ENCODE measurements at places on chromosomes 2 and 18.

GRCh38 chr2:39834426-39834825 is 55.4 kb upstream of the THUMPD2 start:
- no peaks in the 10 kb centered on the region for H3K27me3 ChIP-seq
- H3K4me3 ChIP-seq = no peak overlapping the region
- H3K4me1 ChIP-seq = no peaks in the 10 kb centered on the region
- no peaks in the 10 kb centered on the region for H3K36me3 ChIP-seq
- DNase-seq = no peak
- H3K27ac ChIP-seq = no peak overlapping the region

DNA sequence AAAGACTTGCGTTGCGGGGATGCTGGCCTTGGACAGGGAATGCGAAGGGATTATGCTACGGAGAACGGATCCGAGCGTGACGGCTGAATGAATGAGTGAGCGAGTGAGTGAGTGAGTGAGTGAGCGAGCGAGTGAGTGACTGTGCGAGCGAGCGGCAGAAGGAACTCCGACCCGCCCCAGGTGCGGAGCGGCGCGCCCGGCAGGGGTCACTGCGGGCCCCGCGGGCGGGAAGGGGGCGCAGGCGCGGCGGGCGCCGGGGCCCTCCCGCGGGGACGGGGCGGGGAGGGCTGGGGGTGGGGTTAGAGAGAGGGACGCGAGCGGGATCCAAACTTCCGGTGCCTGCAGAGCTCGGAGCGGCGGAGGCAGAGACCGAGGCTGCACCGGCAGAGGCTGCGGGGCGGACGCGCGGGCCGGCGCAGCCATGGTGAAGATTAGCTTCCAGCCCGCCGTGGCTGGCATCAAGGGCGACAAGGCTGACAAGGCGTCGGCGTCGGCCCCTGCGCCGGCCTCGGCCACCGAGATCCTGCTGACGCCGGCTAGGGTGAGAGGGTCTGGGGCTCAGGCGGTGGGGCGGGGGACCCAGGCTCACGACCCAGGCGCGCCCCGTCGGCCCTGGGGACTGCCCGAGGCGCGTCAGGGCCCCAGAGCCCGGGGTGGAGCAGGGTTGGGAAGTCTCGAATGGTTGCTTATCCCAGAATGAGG is at the start of gene ITM2C:
TSS of gene ITM2C (plus strand) at position 338 of the 702 bp plus-strand sequence. CDS start at position 422, 84 bp downstream.
- H3K4me3 ChIP-seq = peak within 1 kb of the TSS; percentile 98
- peak; percentile 85 for DNase-seq
- H3K36me3 ChIP-seq = no peaks in the 10 kb centered on the region

DNA sequence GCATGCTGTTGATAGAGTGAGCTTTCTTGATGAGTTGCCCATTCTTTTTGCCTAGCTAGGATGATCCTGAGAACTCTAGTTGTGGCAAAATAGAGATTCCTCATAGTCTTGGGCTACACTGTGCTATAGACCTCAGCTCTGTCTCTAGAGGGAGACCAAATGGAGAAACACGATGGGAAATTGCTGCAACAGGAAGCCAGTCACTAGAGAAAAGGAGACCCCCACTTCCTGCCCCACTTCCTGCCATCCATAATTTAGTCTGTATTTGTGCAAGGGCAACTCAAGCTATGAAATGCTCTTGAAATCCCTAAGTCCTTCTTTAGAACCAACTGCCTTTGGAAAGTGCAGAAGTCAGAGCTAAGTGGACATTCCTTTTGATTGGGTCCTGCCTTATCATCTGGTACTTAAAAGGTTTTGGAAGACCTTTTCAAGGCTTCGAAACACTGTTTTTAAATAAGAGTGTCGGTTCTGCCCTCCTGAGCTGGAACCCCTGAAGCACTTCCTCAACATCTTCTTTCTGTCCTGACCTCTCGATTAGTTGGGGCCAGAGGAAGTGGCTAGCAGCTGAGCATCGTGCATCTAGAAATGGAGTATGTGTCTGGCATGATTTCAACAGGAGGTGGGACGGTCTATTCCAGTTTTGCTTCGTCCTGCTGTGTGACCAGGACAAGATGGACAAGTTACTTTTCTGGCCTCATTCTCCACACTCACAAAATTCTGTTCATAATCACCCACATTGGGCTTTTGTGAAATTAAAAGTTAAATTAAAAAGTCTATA is 8.6 kb upstream of the KCNE4 start:
- no peaks in the 10 kb centered on the region for H3K4me1 ChIP-seq
- H3K27me3 ChIP-seq = no peaks in the 10 kb centered on the region
- H3K27ac ChIP-seq = no peak overlapping the region
- H3K36me3 ChIP-seq = no peaks in the 10 kb centered on the region

DNA sequence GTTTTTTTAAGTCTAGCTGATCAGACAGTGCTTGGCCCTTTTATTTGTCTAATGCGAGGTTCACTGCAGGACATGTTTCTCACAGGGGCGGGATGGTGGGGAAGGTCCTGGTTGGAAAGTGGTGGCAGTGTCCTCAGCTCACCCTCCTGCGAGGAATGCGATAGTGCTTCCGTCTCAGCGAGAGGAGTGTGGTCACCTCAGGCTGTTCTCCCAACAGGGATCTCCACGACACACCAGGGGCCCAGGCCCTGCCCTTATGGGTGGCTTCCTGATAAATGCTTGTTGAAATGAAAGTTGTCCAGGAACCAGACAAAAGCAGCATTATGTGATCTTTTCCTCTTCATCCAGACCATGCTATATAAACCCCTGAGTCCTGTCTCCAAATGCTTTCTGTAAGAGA is 70.1 kb downstream of the BOLA3 start:
- no peaks in the 10 kb centered on the region for H3K27me3 ChIP-seq
- DNase-seq = no peak
- H3K36me3 ChIP-seq = no peaks in the 10 kb centered on the region
- no peaks in the 10 kb centered on the region for H3K4me1 ChIP-seq
- no peak overlapping the region for H3K27ac ChIP-seq
- no peak overlapping the region for H3K4me3 ChIP-seq

GRCh38 chr18:76323891-76324290 is 171.2 kb downstream of the ZNF516 start:
- H3K4me3 ChIP-seq = no peak overlapping the region
- DNase-seq = no peak

- no peaks in the 10 kb centered on the region for H3K36me3 ChIP-seq
- peak; percentile 31 for DNase-seq
- no peaks in the 10 kb centered on the region for H3K27me3 ChIP-seq
- H3K4me3 ChIP-seq = no peak overlapping the region
- no peaks in the 10 kb centered on the region for H3K4me1 ChIP-seq
Measured at GRCh38 chr18:11310476-11311086, 161.2 kb upstream of the PIEZO2 start.

- no peak for DNase-seq
- H3K36me3 ChIP-seq = no peaks in the 10 kb centered on the region
- H3K4me3 ChIP-seq = no peak overlapping the region
- no peaks in the 10 kb centered on the region for H3K27me3 ChIP-seq
- H3K27ac ChIP-seq = no peak overlapping the region
- H3K4me1 ChIP-seq = peaks cover 7% of the 10 kb centered on the region
Measured at GRCh38 chr2:231036131-231036530, 1.2 kb upstream of the C2orf72 start.

GRCh38 chr2:71503837-71504236 is 50.5 kb downstream of the DYSF start:
- DNase-seq = no peak
- H3K27me3 ChIP-seq = no peaks in the 10 kb centered on the region
- no peaks in the 10 kb centered on the region for H3K36me3 ChIP-seq
- no peak overlapping the region for H3K27ac ChIP-seq

DNA sequence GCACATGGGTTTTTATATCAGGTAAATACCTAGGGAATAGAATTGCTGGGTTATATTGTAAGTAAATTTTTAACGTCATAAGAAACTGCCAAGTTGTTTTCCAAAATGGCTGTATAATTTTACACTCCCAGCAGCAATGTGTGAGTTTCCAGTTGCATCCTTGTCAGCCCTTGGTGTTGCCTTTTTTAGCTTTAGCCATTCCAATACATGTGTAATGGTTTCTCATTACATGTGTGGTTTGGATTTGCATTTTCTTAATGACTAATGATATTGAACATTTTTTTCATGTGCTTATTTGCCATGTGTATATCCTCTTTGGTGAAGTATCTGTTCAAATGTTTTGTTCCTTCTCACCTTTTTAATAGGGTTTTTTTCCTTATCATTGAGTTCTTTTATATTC is 70.8 kb downstream of the ABI2 start:
- H3K27ac ChIP-seq = no peak overlapping the region
- no peaks in the 10 kb centered on the region for H3K4me1 ChIP-seq
- no peak overlapping the region for H3K4me3 ChIP-seq
- no peaks in the 10 kb centered on the region for H3K27me3 ChIP-seq
- H3K36me3 ChIP-seq = no peaks in the 10 kb centered on the region

- DNase-seq = no peak
- H3K27ac ChIP-seq = no peak overlapping the region
- no peaks in the 10 kb centered on the region for H3K4me1 ChIP-seq
- H3K27me3 ChIP-seq = no peaks in the 10 kb centered on the region
- H3K4me3 ChIP-seq = no peak overlapping the region
Measured at GRCh38 chr2:118697781-118698180, 149.7 kb downstream of the EN1 start.

DNA sequence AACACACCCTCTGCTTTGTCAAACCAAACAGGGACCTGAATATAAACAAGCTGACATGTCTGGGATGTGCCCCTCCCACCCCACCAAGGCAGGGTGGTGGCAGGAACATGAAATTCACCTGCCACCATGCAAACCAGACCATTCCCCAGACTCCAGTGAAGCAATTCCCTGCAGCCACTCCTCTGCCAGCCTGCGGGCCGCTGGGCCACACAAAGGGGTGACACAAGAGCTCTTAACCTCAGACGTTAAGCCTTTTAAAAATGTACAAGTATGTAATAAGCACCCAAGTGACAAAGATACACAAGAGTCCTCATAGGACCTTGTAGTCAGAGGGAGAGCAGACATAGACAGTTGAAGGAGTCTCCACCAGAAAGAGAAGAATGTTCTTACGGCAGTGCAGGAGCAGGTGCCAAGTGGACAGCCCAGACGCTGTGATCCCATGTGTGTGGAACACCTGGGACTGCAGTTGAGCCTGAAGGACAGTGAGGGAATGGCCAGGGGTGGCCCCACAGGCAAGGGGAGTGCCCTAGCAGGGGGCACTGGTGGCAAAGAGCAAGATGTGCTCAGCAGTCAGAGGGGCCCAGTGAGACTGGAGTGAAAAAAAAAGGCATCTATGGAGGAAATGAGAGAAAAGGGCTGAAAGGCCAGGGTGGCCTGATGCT is 36.9 kb downstream of the CRACDL start:
- no peak for DNase-seq
- no peaks in the 10 kb centered on the region for H3K27me3 ChIP-seq
- no peak overlapping the region for H3K27ac ChIP-seq
- H3K4me3 ChIP-seq = no peak overlapping the region

DNA sequence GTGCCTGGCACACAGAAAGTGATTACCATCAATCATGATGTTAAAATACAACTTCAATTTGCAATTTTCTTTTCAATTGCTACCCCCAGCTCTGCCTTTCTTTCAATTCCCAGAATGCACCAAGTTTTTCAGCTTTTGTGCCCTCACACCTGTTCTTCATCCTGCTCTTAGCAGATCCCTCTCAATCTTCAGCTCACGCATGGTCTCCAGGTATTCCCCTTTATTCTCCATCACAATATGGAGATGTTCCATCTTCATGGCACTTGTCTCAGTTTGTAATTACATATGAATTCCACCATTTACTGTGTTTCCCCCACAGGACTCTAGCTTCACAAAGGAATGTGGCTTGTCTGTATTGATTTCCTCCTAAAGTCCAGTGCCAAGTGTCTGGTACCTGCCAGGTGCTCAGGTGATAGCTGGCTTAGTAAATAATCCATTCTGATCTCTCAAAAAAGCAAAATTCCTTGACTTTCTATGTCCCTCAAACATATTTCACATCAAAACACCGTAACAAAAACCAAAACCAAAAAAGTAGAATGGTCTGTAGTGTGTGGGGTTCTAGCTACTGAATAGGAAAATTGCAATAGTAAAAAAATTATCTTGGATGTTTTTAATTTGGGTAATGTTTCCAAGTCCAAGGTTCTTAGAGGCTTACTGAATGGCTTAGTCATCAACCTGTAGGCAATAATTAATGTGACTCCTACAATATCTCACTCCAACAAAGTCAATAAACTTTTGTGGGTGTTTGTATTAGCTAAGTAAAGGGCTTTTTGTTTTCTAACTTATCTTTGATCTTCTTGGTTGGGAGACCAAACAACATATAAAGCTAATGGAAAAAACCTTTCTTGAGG is 2.9 kb upstream of the INSIG2 start:
- no peaks in the 10 kb centered on the region for H3K27me3 ChIP-seq
- H3K4me3 ChIP-seq = no peak overlapping the region
- no peak overlapping the region for H3K27ac ChIP-seq
- DNase-seq = no peak
- H3K36me3 ChIP-seq = no peaks in the 10 kb centered on the region
- H3K4me1 ChIP-seq = no peaks in the 10 kb centered on the region

GRCh38 chr2:117771969-117772630 is 42.4 kb upstream of the DDX18 start:
- no peak overlapping the region for H3K27ac ChIP-seq
- no peak overlapping the region for H3K4me3 ChIP-seq
- H3K27me3 ChIP-seq = no peaks in the 10 kb centered on the region
- H3K36me3 ChIP-seq = no peaks in the 10 kb centered on the region
- no peak for DNase-seq
- no peaks in the 10 kb centered on the region for H3K4me1 ChIP-seq

DNA sequence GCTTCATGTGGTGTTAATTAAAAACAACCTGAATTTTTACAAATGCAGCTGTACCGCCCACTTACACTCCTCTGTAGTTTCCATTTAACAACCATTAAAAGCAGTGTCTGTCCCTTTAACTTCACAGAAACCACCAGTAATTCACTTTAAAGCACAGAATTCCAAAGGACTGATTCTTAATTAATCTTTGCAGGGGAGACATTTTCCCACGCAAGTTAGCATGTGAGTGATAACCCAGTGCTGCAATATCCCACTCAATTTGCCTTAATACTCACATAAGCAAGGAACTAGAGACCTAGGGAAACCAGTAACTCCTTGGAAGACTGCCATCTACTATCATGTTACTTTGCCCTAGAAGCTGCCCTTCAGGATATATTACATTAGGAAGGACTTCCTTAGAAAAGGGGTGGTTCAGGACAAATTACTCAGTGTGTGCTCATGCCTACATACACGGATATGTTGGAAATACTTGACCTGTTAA is 102.3 kb downstream of the OSR1 start:
- no peaks in the 10 kb centered on the region for H3K4me1 ChIP-seq
- no peak for DNase-seq
- no peak overlapping the region for H3K27ac ChIP-seq
- H3K36me3 ChIP-seq = no peaks in the 10 kb centered on the region
- H3K4me3 ChIP-seq = no peak overlapping the region

- no peaks in the 10 kb centered on the region for H3K36me3 ChIP-seq
- DNase-seq = no peak
- no peaks in the 10 kb centered on the region for H3K4me1 ChIP-seq
- H3K27ac ChIP-seq = no peak overlapping the region
- H3K4me3 ChIP-seq = no peak overlapping the region
- no peaks in the 10 kb centered on the region for H3K27me3 ChIP-seq
Measured at GRCh38 chr2:179031731-179032408, 18.1 kb downstream of the CCDC141 start.

GRCh38 chr2:46336283-46336959 is 39.2 kb downstream of the EPAS1 start:
- no peak overlapping the region for H3K4me3 ChIP-seq
- H3K27me3 ChIP-seq = no peaks in the 10 kb centered on the region
- H3K4me1 ChIP-seq = peaks cover 10% of the 10 kb centered on the region

Measured in colonic mucosa (tissue), 4 donors.